ENCODE measurements at places on chromosomes 13 and 19.

DNA sequence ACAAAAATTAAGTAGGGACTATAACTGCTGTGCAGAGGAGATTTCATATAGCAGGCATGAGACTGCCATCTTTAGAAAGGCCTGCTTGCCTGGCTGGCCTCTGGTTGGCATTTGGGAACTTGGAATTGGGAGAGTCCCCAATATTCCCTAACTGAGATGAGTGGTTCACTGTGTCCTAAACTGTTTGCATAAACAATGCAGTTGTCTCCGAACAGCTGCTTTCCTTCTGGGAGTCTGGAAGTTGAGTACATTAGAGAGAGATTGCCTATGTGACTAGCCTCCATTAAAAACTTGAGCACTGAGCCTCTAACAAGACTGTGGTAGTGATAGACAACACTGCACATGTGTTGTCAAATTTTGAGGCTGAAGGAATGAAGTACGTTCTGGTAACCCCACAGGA lies 47.4 kb downstream of the STOML3 start:
- DNase-seq, result no peak

DNA sequence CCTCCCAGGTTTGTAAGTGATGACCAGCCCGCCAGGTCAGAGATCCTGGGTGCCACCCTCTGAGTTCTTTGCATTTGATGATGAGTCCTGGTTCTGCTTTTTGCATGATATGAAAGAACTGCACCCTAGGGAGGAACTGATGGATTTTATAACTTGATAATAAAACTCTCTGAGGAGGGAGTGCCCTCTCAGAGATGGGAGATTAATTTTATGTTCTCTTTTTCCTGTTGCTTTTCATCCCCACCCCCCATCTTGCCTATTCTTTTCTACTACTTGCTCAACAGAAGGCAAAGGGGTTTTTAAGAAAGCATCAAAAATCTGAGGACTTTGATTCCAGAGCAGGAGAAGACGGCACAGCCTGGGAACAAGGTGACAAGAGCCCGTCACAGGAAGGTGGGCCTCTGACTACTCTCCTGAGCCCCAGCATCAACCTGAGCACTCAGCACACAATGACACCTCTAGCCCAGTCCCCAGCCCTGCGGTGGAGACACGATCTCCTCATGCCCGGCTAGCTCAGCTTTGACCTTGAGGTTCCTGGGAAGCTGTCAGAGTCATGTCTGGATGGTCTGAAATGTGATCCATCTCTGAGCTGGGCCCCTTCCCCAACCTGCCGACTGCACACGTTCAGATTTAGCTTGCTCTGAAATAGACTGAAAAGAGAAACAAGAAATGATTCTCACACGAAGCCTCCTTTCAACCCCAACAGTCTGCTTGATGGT lies 69.1 kb downstream of the SIAH3 start:
- DNase-seq, result no peak

- DNase-seq, result no peak
These were observed 11.7 kb downstream of the SKA3 start for GRCh38 chr13:21164631-21165030.

GRCh38 chr19:9917321-9917720 lies 19.0 kb downstream of the OLFM2 start:
- peak; percentile 45 for DNase-seq

DNA sequence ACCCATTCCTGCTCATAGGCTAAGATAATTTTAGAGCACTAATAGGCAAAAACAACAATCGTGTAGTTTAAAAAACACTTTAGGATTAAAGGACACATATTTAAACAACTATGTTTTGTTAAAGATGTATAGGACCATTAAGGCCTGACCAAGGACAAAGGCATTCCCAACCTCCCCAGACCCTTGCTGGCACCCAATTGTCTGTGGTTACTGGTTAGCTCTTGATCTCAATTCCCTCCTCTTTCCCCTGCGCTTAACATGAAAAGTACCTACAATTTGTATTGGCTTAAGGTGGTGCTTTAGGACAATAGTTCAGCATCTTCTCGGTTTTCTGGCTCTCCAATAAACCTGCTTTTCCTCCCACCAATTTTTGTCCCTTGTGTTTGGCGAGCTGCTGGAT lies 51.0 kb downstream of the TEX26 start:
- DNase-seq, result no peak

DNA sequence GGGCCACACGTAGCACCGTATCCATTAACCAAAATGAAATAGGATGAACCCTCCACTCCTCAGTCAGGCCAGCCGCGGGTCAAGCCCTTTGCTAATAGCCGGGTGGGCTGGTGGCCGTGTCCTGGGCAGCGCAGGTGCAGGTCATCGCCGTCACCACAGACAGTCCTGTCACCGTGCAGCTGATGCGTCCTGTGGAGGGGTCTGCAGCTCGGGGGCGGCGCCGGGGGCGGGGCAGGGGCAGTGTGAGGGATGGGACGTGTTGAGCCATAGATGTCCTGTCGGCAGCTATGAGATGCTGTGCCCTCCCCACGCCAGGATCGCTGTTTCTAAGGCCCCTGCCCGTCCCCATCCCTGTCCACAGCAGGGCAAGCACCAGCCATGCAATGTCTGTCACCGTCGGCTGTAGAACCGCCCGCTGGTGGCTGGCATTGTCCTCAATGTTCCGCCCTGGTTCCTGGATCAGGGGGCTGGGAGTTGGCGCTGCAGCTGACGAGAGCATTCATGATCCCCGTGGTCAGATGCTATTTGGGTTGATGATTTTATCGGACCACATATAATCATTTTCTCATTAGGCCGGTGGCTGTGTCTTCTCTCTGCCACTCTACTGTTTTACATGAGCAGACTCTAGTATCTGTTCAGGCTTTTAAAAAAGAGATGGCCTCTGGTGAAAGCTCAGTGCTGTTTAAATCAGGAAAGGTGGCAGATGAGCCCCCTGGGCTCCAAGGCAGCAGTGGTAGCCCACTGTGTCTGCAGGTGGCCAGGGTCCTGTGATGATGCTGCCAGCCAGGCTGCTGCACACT lies 126.1 kb downstream of the KDM4B start:
- no peak for DNase-seq

- DNase-seq, result no peak
These were observed 1430.1 kb upstream of the SPRY2 start for GRCh38 chr13:81770868-81771505.

- DNase-seq, result peak; percentile 51
These were observed 1.9 kb downstream of the KCTD12 start for GRCh38 chr13:76884186-76884906.

- no peak for DNase-seq
These were observed 123.5 kb downstream of the TEX29 start for GRCh38 chr13:111443981-111444380.

DNA sequence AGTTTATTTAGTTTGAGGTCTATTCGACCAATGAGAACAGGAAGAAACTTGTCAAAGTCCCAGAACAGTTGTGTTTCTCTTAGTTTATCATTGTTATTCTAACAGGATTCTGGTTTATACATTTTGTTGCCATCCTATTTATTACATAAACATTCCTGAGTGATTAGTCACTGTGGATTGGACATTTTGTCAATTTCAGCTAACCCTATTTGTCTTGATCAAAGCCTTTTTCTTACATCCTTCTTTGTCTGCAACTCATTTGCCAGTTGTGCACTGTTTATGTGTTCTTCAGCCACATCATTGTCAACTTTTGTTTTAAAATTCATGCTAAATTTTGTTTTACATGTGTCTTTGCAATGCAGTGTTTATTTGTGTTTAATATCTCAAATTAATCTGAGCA lies 886.0 kb upstream of the SLC10A2 start:
- DNase-seq, result no peak

GRCh38 chr13:52164989-52165388 lies 5.6 kb upstream of the NEK3 start:
- no peak for DNase-seq

DNA sequence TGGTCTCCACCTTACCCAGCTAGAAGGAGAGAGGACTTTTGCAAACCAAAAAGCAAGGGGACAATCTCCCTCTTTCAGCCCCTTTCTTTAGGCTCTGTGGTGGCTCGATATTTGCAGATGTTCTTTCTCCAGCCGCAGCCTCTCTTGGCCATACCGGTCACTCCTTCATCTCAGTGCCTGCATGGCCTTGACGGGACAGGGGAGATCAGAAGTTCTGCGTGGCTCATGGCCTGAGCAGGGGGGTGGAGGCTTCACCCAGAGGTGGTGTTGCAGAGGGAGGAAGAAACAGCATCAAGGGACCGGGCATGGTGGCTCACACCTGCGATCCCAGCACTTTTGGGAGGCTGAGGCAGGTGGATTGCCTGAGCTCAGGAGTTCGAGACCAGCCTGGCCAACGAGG lies 53.2 kb downstream of the MYO9B start:
- no peak for DNase-seq

- no peak for DNase-seq
These were observed 1.3 kb downstream of the FIZ1 start for GRCh38 chr19:55598034-55598433.

DNA sequence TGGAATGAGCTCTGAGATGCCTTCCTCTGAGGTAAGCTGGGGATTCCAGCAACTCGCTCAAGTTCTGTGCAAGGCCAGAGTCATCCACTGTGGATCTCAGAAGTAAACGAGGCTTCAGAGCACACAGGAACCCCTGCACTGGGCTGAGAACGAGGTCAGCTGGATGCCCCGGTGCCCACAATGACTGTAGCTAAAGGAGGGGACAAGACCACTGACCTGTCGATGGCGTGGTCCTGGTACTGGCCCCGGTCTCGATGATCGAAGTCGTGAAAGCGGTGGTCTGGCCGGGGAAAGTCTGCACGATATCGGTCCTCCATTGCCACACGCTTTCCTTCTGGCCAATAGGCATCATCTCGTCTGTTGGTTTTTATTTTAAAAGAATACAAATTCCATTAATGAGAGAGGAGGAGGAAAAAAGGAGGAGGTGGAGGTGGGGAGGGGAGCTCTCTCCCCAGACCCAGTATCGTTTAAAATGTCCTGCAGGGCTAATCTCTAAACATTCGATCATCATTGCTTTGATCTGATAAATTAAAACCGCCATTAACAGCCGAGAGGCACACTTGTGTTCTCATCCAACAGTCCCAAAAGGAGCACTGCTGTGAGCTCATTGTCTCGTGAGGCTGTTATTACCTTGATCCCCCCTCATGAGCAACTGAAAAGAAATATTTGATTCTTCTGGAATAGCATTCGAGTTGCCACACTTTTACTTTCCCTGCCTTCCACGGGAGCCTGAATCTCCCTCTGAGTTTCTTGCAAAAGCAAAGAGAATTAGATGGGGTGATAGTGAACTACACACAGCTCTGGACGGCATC lies 25.0 kb upstream of the TINCR start:
- no peak for DNase-seq

- no peak for DNase-seq
These were observed 7.1 kb downstream of the SMIM7 start for GRCh38 chr19:16652854-16653253.

- no peak for DNase-seq
These were observed 292.8 kb downstream of the DCLK1 start for GRCh38 chr13:35838356-35838755.

- no peak for DNase-seq
These were observed 12.0 kb downstream of the PIAS4 start for GRCh38 chr19:4019578-4019977.

DNA sequence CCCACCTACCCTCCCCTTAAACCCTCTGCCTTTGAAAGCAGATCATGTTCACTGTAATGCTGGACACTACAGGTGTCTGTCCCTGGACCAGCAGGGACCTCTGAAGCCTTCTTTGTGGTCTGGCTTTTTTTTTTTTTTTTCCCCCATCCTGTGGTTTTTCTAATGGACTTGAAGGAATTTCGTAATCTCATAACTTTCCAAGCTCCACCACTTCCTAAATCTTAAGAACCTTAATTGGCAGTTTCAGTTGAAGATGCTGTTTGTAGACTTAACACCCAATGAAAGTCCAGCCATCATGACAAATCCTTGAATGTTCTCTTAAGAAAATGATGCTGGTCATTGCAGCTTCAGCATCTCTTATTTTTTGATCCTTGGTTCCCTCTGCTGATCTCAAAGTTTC lies 45.0 kb upstream of the LRCH1 start:
- no peak for DNase-seq

DNA sequence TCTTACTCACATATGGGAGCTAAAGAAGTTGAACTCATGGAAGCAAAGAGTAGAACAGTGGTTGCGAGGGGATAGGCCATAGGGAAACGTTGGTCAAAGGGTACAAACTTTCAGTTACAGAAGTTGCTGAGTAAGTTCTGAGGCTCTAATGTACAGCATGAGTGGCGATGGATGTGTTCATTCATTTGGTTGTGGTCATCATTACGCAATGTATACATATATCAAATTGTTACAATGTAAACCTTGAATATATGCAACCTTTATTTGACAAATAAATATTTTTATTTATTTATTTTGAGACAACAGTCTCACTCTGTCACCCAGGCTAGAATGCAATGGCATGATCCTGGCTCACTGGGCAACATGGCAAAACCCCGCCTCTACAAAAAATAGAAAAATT lies 38.7 kb downstream of the ZIC5 start:
- no peak for DNase-seq

DNA sequence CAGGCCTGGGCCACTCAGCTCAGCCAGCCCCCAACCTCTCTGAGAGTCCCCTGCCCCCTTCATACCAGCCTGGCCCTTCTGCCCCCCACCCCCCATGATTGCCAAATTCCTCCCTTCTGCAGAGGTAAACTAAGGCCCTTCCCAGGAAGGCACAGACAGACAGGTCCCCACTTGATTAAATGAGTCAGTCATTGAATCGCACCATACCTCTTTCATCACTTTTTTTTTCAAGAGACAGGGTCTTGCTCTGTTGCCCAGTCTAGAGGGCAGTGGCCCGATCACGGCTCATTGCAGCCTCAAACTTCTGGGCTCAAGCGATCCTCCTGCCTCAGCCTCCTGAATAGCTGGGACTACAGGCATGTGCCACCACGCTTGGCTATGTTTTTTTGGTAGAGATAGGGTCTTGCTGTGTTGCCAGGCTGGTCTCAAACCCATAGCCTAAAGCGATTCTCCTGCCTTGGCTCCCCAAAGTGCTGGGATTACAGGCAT lies 6.0 kb downstream of the PODNL1 start:
- no peak for DNase-seq

- peak; percentile 26 for DNase-seq
These were observed 4.6 kb downstream of the PROZ start for GRCh38 chr13:113162783-113163685.
